Left lung (tissue), 14 donors: ENCODE measurements at places on chromosomes 3 and 15. TPM values are rescaled to one million over a fixed set of nuclear protein-coding genes. Genes with fewer than 3 reads are reported as not detected.

C3orf20 gene
- 0.06 TPM for polyA plus RNA-seq

GLCE gene
- 61.3 TPM for polyA plus RNA-seq

NRROS gene
- polyA plus RNA-seq: 6.6 TPM

CCDC9B gene
- polyA plus RNA-seq: 8.6 TPM

RBP2 gene
- polyA plus RNA-seq: 0.70 TPM
